ENCODE measurements at places on chromosomes 5 and 9.

GRCh38 chr9:137973829-137974416, 96.3 kb downstream of the CACNA1B start:
- DNase-seq: no peak

DNA sequence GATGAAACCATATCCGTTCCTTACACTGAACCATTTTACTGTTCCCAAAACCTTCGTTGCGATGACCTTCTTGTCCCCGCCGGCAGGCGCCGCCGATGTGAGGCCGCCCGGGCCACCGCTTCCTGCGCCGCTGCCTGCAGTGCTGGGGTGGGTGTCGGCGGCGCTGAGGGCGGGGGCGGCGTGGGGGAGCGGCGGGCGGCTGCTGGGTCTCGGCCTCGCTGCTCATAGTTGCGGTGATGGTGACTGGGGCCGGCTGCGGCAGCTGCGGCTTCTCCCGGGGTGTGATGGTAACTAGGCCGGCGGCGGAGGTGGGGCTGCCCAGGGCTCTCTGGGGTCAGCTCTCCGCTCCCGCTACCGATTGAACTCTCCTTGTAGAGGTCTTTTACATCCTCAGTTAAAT, 14.1 kb upstream of the OR2S2 start:
- no peak for DNase-seq

- no peak for DNase-seq
These were observed 27.7 kb downstream of the CAMK4 start for GRCh38 chr5:111251921-111252320.

DNA sequence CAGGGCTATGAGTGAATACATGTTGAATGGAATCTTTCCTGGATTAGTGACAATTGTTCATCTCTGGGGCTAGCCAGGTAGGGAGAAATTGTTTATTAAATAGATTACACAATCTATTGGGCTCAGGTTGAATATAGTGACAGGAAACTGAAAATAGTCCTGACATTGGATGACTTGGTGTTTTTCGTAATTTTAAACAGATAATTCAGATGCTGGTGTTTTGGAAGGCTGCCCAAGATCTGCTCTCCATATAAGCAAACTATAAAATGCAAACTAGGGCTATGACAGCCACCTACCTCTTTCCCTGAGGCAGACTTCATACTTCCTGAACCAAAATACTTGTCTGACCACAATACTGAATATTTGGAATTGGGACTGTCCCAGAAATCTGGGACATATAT, 99.1 kb downstream of the ENC1 start:
- DNase-seq: no peak

GRCh38 chr5:33761139-33761538, 130.7 kb downstream of the ADAMTS12 start:
- DNase-seq: no peak

GRCh38 chr9:135931349-135931820, 24.0 kb upstream of the CAMSAP1 start:
- DNase-seq: no peak

- DNase-seq: no peak
These were observed 247.5 kb upstream of the TMEM161B start for GRCh38 chr5:88515881-88516819.

DNA sequence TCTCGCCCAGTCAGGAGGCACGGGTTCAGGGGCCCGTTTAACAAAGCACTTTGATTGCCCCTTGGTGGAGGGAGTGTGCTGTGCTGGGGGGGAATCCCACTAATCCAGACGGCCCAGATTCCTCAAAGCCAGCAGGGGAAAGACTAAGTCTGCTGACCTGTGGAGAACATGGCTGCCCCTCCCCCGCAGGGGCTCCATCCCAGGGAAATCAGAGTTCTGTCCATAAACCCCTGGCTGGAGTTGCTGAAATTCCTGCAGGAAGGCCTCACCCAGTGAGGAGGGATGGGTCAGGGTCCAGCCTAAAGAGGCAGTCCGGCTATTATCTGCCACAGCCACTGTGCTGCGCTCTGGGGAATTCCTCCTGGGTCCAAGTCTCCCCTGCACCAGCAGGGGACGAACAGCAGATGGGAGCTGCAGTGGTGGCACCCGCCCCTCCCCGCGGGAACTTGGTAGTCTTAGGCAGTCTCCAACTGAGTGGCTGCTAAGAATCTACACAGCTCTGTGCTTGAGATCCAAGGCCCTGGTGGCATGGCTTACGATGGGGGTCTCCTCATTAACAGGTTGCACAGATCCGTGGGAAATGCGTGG, 174.0 kb upstream of the DAB2 start:
- DNase-seq: no peak
